Stimulated activated CD4-positive, alpha-beta T cell treated with anti-CD3 and anti-CD28 coated beads, Interleukin-12 subunit alpha, Interleukin-12 subunit beta, amount 100 ng/mL, for 48 hours (primary cell): ENCODE measurements at places on chromosomes 7 and 10.

GRCh38 chr10:94641480-94641879, 42.0 kb upstream of the CYP2C18 start:
- no peak for DNase-seq

DNA sequence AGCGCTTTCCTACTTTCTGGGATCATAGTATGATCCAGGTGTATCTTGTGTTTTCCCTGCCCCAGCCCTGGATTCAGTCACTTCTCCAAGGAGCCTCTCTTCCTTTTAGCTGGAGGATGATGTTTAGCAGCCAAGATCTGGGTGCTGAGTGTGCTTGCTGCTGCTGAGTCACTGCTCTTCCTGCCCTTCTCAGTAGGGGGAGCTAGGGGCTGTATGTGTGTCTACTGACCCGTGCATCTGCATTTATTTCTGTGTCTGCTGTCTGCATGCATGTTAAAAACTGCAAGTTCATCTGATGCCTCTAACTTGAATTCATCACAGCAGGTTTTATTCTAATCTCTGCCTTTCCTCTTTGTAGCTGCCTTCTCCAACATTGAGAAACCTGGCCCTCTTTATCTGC, 31.6 kb downstream of the MGMT start:
- no peak for DNase-seq

GRCh38 chr10:98357194-98357822, 57.7 kb downstream of the PYROXD2 start:
- no peak for DNase-seq

DNA sequence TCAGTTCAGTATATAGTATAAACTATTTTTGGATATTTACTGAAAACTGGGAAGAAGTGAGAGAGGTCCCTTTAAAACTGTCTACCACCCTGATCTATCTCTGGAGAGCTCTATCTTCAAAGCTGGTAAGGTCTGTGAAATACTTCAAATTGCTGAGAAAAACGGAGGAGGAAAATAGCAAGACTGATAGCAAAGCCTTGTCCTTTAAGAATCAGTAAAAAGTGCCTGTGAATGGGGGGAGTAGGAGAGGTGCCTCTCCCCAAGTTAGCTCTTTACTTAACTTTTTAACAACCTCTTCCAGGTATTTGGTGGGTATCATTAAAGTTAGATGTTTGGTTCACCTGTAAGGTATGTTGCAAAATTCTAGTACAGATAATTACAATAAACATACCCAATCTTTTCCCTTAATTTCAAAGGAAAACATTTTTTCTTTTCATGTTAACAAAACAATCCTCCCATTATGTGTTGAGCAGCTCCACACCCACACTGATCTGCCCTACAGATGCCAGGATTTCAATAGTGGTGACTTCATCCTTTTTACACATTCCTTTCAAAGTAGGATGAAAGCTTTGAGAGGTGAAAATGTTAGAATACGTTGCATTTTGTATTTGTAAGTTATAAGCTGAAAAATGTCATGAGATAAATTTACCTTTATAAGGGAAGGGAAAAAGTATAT, 149.2 kb downstream of the CRPPA start:
- no peak for DNase-seq

DNA sequence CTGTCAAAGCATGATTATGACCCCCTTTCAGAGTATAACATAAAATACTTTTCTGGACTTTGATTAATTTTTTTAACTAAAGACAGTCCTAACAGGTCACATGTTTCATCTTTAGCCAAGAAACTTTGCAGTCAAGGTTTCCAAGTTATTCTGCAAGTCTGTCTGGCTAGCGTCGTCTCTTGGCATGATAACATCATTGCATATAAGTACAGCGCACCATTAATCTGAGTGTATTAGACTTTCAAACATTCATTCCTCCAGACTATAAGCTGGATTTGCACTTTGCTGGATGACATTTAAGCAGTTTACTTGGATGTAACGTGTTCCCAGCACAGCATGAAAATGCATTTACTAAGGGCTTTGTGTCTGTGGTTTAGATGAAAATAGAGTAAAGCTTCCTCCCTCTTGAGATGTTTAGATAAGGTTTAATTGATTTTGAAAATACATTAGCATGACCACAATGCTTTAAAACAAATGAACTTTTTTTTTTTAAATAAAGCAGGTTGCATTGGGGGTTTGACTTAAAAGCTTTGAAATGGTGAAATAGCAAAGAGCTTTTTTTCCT, 349.0 kb upstream of the MTPN start:
- no peak for DNase-seq

DNA sequence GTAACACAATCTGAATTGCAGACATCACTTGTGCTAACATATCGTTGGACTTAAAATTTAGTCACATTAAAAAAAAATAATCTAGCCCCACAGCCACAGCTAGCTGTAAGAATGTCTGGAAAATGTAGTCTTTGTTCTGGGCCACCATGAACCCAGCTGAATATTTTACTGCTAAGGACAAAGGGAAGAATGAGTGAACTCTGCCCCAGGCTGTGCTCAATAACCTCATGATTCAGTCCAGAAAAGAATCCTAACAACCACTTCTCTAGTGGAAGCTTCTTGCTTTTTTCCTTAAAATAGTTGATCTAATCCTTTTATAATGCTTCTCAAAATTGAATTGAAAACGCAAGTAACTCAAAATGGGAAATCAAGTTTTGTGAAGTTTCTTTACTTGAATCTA, 25.6 kb upstream of the SOSTDC1 start:
- no peak for DNase-seq

DNA sequence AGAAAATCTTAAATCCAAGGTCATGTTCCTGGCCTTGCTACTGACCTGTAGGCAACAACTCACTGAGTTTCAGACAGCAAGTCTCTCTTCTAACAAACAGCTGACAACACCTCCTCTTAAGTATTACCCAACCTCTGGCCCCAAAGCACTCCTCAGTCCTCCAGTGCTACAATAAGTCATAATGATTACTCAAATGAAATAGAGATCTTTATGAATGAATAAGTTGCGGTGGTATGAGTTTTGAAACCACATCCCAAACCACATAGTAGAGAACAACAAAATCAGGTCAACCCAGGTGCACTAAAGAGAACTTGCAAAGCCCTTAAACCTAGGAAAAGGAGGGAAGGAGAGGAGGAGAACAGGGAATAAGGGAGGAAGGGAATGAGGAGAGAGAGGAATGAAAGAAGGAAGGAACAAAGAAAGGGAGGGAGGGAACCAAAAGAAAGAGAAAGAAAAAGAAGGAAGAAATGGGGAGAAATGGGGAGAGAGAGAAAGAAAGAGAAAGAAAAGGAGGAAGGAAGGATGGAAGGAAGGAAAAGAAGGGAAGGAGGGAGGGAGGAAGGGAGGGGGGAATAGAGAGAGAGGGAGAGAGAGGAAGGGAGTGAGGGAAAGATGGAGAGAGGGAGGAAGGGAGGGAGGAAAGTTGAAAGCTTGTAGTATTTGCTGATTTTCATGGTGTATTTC, 142.8 kb upstream of the CALCR start:
- DNase-seq = no peak

DNA sequence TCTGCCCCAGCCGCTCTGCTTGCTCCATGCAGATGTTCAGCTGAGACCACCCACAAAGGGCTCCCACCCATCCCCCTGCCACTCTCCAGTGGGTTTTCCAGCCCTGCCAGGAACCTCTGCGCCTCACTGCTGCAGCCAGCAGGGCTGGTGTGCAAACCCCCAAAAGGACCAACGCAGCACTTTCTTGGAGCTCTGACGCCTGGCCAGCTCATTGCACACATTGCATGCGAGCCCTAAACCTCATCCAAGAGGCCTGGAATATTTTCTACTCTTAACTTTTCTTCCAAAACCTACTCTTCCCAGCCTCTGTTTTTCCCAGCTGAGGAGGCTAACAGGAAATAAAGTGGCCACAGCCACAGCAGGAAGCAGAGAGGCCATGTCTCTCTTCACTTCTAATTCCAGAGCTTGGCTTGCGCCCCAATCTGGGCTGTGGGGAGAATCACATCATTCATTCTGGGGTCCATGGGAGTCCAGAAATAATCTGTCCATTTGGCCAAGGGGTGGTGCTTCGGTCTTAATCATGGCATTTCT, 4.6 kb upstream of the FAM170B start:
- DNase-seq = no peak

GRCh38 chr7:18607025-18607424, 111.5 kb downstream of the HDAC9 start:
- DNase-seq = no peak

DNA sequence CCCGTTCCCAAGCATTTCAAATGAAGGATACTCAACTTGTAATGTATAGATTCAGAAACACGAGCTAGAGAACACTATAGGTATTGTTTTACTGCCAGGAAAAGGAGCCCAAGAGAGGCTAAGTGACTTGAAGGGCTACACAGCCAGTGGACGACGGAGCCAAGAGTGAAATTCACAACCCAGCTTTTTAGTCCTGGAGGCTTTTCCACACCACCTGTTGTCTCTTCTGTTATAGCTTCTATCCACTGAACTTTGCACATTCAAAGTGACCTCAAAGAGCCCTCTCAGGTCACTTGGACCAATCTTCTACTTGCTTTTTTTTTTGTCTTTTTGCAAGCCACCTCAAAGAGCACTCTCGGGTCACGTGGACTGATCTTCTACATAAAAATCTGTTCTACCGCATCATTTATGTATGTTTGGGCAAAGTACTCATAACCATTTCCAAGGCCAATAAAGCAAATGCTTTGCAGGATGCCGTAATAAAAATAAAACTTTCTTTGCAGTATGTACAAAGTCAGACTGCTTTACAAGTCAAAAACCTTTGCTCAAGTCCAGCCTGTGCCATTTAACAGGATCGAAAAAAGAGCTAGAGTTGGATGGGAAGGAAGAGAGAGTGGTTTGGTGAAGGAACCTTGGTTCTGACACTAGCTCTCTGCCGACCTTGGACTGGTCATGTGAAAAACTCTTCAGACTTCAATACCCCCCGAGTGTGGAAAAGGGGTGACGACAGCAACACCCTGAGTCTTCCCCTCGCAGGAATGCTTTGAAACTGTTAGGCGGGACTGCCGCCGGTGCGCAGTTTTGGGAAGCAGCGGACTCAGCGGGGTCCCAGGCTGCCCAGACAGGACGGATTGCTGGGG, 821 bp downstream of the SLC35B4 start:
- no peak for DNase-seq

DNA sequence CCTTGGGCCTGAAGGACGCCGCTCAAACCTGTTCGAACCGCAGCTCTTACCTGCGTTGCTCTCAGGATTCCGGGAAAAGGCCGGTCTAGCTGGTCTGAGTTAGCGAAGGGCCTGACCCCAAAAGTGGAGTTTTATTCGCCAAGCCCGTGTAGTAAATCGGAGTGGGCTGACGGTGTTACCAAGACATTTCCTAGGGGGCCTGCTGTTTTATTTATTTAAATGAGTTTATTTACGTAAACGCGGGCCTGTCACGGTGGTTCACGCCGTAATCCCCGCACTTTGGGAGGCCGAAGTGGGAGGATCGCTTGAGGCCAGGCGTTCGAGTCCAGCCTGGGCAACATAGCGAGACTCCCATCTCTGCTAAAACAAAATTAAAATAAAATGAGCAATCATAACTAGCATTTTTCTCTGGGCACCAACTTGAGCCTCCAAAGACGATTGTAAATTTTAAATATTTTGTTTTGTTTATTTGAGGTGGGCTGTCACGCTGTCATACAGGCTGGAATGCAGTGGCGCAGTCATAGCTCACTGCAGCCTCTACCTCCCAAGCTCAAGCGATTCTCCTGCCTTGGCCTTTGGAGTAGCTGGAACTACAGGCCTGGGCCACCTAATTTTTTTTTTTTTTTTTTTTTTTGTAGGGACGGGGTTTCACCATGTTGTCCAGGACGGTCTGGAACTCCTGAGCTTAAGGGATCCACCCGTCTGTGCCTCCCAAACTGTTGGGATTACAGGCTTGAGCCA, 903 bp downstream of the ZNF655 start:
- DNase-seq = no peak

GRCh38 chr7:94888995-94889523, 18.3 kb upstream of the PPP1R9A start:
- no peak for DNase-seq

DNA sequence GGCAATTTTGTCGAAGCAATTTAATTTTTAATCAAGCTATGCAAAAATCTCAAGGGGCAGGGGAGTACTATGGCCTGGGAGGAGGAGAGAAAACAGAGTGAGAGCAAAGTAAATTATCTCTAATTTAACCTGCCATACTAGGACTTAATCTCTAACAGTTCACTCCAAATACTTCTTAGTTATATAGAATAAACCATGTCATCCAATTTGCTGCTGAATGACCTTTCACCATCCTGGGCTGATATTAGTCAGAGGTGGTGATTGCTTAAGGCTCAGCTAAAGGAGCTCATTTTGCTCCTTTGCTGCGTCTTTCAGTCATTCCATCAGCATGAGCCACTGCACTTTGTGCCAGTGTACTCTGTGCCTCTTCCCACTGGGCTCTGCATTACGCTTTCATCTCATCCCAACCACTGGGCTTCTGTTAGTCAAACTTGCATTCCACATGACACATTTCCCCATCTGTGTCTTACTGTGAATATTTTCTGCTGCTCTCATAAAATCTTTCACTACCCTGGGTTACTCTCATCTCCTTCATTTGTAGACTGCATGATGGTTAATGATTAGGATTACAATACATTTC, 84.3 kb downstream of the CD36 start:
- no peak for DNase-seq

GRCh38 chr7:155942226-155942950, 130.1 kb upstream of the SHH start:
- DNase-seq = no peak

- DNase-seq = no peak
Measured at GRCh38 chr10:66931949-66932343, 6.1 kb downstream of the LRRTM3 start.

- DNase-seq = no peak
Measured at GRCh38 chr10:27816320-27816719, 70.7 kb upstream of the MKX start.

GRCh38 chr7:27143950-27144780, 684 bp upstream of the HOXA5 start:
- DNase-seq = no peak

DNA sequence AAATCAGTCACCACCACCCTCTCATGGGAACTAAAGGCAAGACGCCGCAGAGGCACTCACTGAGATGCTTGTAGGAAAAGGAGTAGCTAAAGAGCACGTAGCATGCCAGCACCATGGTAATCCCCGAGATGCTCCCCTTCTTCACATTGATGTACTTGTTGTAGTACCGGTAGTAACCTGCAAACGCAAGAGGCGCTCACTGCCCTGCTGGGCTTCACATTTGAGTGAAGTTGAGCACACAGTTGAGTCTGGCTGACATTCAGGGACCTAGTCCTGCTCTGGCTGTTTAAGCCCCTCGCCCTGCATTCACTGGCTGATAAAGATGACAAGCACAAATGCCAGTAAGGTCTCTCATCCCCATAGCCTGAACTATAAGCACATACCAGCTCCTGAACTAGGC, 6.9 kb downstream of the ATP5MF start:
- no peak for DNase-seq

DNA sequence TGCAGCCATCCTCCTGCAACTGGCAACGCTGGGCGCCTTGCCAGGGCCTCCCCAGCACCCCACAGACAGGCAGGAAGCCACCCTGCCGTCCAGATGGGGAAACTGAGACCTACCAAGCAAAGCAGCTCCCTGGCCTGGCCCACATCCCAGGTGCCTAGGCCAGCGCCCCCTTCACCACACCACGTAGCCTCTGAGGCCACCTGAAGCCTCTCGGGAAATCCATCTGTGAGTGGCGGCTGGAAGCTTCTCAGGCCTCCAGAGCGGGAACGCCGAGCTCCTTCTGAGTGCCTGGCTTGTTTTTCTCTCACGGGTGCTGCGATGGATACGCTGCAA, 58.7 kb downstream of the UNCX start:
- no peak for DNase-seq
